Glomerular endothelial cell (primary cell): ENCODE measurements at places on chromosomes 13 and 19.

DNA sequence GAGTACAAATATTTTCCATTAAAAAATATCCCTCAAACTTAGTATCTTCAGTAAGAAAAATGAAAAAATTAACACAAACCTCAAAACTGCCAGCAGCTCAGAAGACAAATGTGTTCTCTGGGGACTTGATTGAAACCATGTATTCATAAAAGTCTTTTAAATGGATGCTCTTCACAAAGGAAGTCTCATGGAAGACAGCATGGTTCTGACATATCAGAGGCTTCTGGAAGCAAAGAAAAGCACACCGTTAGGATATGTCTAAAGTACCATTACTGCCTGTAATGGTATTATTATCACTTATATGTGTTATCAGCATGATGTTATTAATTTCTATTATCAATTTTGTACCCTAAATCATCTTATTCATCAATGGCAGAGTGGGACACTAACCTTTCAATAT is 302.8 kb downstream of the ENOX1 start:
- DNase-seq = no peak

DNA sequence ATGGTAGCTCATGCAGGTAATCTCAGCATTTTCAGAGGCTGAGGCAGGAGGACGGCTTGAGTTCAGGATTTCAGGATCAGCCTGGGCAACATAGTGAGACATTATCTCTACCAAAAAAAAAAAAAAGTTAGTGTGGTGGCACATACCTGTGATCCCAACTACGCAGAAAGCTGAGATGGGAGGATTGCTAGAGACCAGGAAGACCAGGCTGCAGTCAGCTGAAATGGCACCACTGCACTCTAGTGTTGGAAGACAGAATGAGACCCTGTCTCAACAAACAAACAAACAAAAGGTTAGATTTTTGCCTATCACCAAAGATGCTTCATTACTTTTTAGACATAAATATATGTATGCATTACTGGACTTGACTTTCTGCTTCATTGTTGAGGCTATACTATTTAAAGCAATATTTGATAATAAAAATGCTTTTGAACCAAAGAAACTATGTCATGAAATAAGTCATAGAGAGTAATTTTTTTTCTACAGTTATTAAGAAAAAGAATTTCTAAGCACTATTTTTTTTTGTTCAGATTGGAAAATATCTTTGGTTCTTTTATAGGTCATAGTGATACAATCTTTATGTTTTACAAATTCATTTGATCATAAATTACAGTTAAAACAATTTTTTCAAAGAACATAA is 1180.1 kb upstream of the ATXN8OS start:
- no peak for DNase-seq

DNA sequence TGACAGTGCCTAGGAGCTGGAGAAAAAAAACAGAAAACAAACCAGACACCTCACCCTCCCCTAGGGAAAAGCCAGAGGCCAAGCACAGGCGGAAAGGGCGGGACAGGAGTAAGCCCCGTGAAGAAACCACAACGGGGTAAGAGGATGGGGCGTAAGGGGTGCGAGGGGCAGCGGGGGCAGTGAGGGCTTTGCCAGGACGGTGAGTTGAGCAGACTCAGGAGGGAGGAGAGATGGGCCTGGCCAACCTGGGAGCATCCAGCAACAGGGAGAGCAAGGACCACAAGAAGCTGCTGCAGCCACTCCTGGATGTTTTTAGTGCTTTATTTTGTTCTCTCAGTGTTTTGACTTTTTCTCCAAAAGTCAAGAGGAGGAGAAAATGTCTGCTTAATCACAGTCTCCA is 114.1 kb upstream of the SOX1 start:
- no peak for DNase-seq

DNA sequence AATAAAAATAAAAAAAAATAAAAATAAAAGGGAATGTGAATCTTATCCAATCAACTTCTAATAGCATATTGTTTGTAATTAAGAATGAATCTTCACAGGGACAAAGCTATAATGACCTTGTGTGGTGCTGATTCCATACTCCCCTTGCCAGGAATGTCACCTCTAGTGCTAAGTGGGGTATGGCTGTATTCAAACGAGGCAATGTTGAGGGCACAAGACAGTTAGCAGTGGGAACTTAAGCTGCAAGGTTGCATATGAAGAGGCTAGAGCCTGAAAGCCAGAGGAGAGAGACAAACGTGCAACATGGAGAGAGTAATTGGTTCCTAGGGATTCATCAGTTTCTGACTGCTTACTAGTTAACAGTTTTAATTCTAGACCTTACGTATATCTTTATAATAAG is 43.9 kb upstream of the CSNK1A1L start:
- DNase-seq = no peak

DNA sequence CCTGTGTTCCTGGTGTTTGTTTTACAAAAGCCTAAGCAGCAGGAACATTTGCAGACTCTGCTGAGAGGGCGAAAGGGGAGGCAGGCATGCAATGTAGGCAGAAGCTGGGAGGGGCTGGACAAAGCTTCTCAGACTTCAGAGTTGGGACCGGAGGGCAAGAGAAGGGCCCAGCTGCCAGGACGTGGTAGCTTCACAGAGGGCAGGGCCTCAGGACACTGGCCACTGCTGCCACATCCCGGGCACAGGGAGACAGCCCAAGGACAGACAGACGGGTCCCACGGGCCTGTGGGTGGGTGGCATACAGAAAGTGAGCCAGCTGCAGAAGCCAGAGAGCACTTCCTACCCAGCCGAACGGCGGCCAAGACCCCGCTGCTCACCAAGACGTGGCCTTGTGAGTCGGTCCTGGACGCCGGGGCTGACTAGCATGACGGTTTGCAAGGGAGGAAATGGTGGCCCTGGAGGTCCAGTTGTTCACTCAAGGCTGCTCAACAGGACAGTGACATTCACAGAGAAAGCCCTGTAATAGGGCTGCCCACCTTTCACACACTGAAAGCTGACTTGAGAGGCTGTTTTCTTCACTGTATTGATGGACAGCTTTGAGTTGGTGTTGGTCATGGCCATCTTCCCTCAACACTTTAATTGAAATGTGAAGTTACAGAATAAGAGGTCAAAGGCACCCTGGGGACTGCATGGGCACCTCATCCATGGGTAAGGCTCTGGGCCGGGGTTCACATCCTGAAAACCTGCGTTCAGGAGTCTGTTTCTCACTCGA is 23.7 kb upstream of the TFDP1 start:
- no peak for DNase-seq

DNA sequence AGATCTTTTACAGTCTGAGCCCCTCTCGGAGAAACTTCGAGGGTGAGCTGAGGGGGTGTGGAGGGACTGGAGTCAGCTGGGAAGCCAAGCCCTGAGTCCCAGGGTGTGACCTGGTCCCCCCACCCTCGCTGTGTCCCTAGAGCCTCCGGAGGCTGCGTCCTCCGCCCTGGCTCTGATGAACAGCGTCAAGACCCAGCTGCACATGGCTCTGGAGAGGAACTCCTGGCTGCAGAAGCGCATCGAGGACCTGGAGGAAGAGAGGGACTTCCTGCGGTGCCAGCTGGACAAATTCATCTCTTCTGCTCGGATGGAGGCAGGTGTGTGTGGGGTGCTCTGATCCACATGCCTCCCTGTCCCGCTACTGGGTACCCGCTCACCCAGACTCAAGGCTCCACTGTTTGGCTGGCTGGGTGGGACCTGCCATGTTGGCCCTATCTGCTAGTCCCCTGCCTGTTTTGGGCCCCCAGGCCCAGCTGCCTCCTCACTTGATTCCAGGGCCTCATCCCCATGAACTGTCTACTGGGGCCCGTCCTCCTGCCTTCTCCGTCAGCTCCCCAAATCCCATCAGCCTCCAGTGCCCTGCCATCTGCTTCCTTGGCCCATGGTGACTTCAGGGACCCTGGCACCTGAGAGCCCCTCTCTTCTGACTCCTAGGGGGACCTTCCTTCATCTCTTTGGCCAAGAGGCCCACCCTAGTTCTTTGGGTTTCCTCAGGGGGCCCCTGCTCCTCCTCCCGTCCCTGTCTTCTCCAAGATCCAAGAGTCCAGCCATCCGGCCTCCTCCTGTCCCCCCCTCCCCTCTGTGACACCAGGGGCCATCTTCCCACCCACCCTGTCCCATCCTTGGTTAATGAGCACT is 1.5 kb downstream of the CCDC106 start:
- no peak for DNase-seq

DNA sequence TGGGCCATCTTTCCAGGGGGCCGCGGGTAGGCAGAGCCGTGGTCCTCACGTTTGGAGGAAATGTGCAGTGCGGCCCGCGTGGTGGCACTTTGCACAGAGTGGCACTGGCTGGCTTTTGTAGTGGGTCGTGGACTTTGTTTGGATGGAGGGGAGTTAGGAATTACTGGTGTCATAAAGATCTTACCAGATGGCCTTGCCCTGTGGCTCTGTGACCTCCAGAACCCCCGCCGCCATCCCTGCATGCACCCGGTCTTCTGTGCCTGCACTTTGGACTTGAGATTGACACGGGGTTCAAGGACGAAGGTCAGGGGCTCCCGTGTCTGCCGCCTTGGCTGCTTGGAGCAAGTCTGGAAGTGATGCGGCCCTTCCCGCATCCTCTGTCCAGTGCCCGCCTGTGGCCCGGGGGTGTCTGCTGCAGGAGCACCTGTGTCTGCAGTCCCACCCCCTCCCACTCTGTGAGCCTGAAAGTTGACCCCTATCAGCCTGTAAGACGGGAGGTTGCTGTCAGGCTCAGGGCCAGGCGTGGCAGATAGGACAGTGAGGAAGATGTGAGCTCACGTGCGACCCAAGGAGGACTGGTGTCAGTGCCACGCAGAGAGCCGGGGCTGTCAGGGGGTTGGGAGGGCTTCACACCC is 2.2 kb downstream of the GNA11 start:
- no peak for DNase-seq

- no peak for DNase-seq
Observed at GRCh38 chr13:22161871-22162270, 491.0 kb downstream of the FGF9 start.

DNA sequence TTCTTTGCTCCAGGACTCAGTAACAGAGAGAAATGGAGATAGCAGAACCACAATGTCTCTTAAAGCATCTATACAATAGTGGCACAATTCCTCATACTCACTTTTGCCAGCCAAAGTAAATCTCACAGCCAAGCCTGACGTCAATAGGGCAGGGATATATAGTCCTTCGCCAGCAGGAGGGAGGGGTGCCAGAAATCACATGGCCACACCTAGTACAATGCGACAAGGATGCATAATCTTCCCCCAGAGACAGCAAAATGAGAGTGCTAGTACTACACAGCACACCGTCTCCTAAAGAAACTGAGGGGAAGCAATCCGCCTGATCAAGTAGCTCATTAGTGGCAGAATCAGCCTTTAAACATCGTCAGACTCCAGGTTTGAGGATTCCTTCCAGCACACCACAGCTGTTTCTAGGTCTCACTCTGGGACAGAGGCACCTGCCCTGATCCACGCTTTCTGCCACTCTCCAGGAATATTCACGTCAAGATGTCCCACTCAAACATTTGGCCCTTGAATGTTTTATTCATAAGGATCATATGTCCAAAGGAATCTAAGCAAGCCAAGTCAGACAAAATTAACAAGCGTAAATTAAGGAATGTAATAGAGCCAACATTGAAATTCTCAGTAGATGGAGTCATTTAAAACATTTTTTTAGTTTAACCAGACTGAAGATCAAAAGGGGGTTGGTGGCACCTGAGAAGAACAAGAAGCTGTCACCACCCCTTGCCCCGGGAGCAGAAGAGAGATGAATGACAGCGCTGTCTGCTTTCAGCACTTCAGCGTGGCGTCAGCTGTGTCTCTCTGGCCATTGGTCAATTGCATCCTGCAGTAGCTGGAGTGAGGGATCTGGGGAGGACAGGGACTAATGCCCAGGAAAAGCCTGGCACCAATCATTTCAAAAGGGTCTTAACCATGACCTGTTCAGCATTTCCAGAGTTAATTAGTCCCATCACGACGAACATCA is 63.5 kb upstream of the SERP2 start:
- no peak for DNase-seq

DNA sequence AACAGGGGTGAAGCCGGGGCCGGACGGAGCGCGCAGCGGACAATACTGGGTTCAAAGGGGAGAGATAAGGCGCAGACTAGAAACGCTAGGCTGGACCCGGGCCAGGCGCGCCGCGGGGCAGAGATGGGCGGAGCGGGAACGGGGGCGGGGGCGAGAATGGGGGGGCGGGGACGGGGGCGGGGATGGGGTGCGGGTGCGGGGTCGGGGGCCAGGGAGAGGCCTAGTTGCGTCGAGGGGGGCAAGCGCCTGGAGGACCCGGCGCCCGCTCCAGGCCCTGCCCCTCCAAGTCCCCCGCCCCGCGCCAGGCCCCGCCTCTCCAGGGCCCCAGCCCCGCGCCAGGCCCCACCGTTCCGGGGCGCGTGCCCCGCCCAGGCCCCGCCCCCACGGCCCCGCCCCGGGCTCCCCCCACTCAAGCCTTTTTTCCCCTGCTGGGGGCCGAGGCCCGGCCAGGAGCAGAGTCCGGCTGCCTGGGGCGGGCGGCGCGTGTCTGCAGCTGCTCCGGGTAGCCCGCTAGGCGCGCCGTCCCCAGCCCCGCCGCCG is at the start of gene CERS4:
Gene CERS4, plus strand, starts transcription at position 449 of the 540 bp plus-strand sequence. CDS start 41,707 bp downstream, outside the sequence.
- no peak for DNase-seq

- no peak for DNase-seq
Observed at GRCh38 chr13:114248011-114248410, 13.3 kb downstream of the CDC16 start.

DNA sequence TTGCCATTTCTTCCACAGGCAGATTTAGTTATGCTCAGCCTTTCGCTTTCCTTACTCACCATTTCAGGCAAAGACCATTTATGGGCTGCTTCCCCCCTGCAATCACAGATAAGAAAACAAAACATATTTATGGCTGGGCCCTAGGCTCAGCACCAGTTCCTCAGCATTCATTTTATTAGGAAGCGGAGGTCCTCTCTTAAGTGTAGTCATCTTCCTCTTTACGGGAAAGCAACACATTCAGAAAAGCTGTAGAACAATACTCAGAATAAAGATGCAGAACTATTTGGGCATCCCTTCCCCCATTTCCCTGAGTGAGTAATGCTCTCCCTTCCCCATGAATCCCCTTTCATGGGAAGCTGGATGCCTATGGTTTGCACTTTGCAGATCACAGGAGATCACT is 27.9 kb downstream of the FLT1 start:
- DNase-seq = peak; percentile 80

GRCh38 chr13:86402500-86402899 is 603.3 kb upstream of the SLITRK6 start:
- DNase-seq = no peak

DNA sequence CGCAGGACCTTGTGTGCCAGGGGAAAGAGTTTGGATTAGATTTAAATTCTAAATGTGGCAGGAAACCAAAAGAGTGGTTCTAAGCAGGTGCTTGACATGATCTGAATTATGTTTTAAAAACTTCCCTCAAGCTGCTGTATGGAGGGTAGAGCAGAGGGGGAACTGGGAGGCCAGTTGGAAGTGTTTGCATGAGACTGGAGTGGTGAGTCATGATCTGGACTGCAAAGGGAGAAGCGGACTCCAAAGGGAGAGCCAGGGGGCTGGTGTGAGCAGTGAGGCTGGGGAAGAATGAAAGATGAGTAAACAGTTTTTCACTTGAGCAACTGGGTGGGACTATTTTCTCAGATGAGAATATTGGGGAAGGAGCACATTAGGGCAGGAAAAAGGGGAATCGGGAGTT is 206.1 kb downstream of the DNAJC15 start:
- no peak for DNase-seq

- DNase-seq = no peak
Observed at GRCh38 chr19:7751157-7751783, 3.9 kb upstream of the CD209 start.

- DNase-seq = no peak
Observed at GRCh38 chr13:95745289-95745688, 68.3 kb downstream of the DNAJC3 start.

- DNase-seq = no peak
Observed at GRCh38 chr19:46463516-46463915, 7.8 kb downstream of the PNMA8A start.
